ENCODE measurements at places on chromosomes 5 and 9. TPM values are rescaled to one million over a fixed set of nuclear protein-coding genes. Genes with fewer than 3 reads are reported as not detected.

Gene KIF20A
- 55.4 TPM for total RNA-seq

Gene TMC1
- 0.36 TPM for total RNA-seq

Gene PLGRKT
- 9.3 TPM for total RNA-seq

Gene ENTPD8
- 3.9 TPM for total RNA-seq

Gene ITK
- total RNA-seq: 0.26 TPM

Gene MGAT1
- total RNA-seq: 113 TPM

Gene MYOT
- not detected for total RNA-seq

Gene IRX4
- 0.18 TPM for total RNA-seq

Gene LCN9
- total RNA-seq: not detected

Gene LCN1
- total RNA-seq: not detected

Gene SLC36A2
- not detected for total RNA-seq

Gene ANKRD20A1
- 1.9 TPM for total RNA-seq

Gene PCDH12
- not detected for total RNA-seq

Gene NR2F1
- 49.5 TPM for total RNA-seq

Gene IL7R
- 0.90 TPM for total RNA-seq

Gene FAM200C
- total RNA-seq: 3.0 TPM

Gene ANKRD55
- total RNA-seq: not detected

Gene C6
- 0.13 TPM for total RNA-seq

Gene SPATA6L
- total RNA-seq: 0.13 TPM

Gene SPATA31E1
- not detected for total RNA-seq

Gene OR1J2
- total RNA-seq: not detected

Gene GABRA1
- total RNA-seq: not detected

Gene KLHL3
- total RNA-seq: 1.9 TPM

Gene SAPCD2
- 18.4 TPM for total RNA-seq

Gene APBB3
- 28.6 TPM for total RNA-seq

Gene ANKRD31
- total RNA-seq: not detected

Gene IFNA6
- not detected for total RNA-seq

Gene MZB1
- 0.49 TPM for total RNA-seq

Gene SLC6A7
- total RNA-seq: not detected

Gene HACD4
- total RNA-seq: 0.13 TPM

Gene TMEM215
- total RNA-seq: not detected

Gene FKTN
- 15.2 TPM for total RNA-seq

Gene TICAM2
- total RNA-seq: 1.6 TPM

Gene ANKH
- 11.2 TPM for total RNA-seq

Gene SH3RF2
- 23.1 TPM for total RNA-seq

Gene MSANTD3
- total RNA-seq: 58.7 TPM
